Kidney (tissue), 22 donors: ENCODE measurements at places on chromosomes 7 and 10. TPM values are rescaled to one million over a fixed set of nuclear protein-coding genes. Genes with fewer than 3 reads are reported as not detected.

Gene RSPH10B2
- total RNA-seq, result 0.22 TPM

Gene TWIST1
- total RNA-seq, result 1.3 TPM

Gene GOLGA7B
- 0.50 TPM for total RNA-seq

Gene RBM20
- 2.1 TPM for total RNA-seq

Gene SLC16A9
- total RNA-seq, result 15.5 TPM

Gene VAX1
- not detected for total RNA-seq
